ENCODE measurements at places on chromosomes 5 and 9.

DNA sequence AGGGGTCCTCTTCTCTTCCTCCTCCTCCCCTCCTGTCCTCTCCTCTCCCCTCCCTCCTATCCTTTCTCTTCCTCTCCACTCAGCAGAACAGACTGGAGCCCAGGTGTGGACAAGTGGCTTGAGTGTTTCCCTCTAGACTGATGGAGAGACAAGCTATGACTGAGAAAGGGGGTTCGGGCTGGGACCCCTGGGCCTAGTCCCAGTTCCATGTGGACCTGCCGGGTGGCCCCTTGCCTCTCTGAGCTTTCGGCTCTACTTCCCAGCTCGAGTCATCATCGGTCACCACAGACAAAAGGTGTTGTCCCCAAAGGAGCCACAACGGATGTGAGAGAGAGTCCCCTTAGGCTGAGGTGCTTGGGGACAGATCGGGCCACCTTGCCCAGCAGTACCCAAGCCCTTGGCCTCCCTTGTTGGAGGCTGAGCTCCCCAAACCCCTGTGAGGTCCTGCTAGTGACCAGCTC is 3.4 kb upstream of the RXRA start:
- no peak for DNase-seq

- DNase-seq: no peak
Measured at GRCh38 chr9:77523891-77524290, 124.2 kb downstream of the GNA14 start.

- no peak for DNase-seq
Measured at GRCh38 chr5:50675385-50675784, 8.9 kb downstream of the PARP8 start.

DNA sequence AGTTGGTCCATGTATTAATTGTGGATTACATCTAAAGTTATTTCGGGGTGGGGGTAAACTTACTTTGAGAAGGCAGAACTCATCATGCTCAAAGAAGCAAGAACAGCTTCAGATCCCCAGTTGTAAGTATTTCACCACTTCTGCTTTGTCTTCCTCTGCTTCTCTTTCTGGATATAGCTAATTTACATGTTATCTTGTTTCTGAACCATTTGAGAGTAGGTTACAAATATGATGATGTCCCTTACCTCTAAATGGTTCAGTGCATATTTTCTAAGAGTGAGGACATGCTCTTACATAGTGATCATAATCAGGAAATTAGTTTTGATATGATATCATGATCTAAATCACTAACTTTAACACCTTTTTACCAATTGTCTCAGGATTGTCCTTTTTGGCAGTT is 11.9 kb downstream of the TRIO start:
- no peak for DNase-seq

DNA sequence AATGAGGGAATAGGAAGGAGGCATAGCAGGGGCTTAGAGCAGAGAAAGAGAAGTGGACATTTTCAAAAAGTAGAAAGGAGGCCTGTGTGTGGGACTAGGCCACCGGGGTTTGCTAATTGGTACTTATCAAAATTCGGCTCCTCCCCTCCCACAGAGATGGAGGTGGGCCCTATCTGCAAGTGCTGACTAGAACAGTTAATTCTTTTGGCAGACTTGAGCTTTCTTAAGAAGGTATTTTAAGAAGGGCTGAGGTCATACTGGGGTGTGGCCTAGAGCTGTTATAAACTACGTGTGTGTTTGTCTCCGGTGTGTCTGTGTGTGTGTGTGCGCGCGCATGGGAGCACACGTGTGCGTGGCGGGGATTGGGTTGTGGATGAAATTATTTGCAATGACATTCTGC is 1086.5 kb downstream of the EFNA5 start:
- DNase-seq: no peak

DNA sequence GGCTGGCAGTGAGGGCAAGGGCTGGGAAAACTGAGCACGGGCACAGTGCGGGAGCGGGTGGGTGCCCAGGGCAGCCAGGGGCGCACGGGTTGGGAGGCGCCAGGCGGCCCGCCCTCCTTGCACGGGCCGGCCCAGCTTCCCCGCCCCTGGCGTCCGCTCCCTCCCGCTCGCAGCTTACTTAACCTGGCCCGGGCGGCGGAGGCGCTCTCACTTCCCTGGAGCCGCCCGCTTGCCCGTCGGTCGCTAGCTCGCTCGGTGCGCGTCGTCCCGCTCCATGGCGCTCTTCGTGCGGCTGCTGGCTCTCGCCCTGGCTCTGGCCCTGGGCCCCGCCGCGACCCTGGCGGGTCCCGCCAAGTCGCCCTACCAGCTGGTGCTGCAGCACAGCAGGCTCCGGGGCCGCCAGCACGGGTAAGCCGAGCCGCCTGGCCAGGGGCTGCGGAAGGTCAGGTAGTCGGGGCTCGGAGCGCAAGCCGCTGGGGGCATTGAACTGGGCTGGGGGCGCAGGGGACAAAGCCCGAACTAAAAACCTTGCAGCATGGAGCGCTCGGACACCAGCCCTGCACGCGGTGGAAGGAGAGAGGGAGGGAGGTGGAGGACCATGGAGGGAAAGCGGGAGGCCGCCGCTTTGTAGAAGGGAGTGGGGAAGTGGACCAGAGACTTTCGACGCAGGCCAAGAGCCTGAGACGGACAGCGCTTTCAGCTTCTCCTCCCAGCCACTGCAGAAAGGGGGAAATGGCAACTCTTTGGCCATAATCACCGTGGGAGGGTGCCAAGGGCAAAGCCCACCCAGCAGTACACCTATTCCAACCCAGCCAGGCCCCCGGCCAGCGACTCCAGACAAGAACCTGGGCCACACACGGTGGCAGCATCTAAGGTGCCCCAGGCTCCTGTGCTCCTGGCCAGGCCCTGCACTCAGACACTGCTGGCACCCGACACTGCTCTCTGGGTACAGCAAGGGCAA is at the start of gene TGFBI:
TSS of gene TGFBI (plus strand) at position 207 of the 961 bp plus-strand sequence. CDS start at position 275, 68 bp downstream.
- peak; percentile 95 for DNase-seq

- no peak for DNase-seq
Measured at GRCh38 chr5:56729488-56729887, 85.9 kb upstream of the MAP3K1 start.

DNA sequence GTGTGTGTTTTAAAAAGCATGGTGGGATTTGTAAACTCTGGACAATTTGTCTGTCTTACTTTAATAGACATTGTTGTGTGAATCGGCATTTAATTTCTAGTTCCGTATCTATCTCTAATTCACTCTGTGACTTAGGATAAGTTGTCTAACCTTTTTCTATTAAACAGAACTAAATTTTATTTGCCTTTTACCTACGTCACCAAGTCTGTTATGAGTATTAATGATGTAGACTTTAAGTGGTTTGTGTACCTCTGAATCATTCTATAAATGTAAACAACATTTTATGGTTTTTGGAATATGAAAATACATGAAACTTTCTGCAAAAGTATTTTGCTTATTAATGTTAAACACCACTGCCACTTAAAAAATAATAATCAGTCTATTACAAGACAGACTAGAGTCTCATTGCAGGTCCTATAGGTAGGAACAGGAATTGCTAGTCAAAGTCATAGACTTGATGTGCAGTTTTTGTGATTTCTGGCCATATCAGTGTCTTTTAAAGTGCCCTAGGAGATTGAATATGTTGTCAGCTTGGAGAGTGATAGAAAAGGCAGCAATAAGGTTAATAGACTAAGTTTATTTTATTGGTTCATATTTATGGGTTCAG is 5.6 kb downstream of the RBM27 start:
- DNase-seq: no peak

DNA sequence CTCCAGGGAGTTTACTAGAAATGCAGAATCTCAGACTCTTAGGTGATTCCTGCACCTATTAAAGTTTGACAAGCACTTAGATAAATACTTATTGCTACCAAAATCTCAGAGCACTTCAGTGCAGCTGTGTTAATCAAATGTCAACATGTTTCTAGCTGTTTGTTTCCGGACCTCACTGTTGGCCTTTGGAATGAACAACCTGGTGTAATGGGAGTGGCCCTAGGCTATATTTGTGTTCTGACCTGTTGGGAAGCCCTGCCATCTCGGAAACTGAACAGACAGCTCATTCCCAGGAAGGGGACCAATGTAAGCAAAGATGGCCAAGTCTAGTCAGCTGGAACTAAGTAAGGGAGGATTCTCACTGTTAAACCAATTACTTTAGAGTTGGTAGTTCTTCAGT is 145.0 kb upstream of the SLC28A3 start:
- no peak for DNase-seq

DNA sequence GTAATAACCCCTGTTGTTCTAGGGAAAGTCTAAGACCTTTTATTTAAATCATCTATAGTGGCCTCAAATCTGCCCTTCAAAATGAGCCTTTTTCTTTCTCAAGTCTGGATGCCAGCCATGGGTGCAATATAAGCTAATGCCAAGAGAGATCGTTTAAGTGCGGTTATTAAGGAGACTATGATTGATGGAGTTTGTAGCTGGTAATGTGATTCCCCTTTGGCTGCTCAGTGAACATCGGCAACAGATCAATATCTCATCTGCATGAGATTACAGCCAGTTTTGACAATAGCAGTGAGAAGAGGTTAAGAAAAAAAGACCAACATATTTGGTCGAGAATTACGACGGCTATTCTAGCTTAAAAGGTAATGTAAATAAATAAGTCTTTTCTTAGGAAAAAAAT is 1049.4 kb upstream of the NUDT12 start:
- DNase-seq: no peak

DNA sequence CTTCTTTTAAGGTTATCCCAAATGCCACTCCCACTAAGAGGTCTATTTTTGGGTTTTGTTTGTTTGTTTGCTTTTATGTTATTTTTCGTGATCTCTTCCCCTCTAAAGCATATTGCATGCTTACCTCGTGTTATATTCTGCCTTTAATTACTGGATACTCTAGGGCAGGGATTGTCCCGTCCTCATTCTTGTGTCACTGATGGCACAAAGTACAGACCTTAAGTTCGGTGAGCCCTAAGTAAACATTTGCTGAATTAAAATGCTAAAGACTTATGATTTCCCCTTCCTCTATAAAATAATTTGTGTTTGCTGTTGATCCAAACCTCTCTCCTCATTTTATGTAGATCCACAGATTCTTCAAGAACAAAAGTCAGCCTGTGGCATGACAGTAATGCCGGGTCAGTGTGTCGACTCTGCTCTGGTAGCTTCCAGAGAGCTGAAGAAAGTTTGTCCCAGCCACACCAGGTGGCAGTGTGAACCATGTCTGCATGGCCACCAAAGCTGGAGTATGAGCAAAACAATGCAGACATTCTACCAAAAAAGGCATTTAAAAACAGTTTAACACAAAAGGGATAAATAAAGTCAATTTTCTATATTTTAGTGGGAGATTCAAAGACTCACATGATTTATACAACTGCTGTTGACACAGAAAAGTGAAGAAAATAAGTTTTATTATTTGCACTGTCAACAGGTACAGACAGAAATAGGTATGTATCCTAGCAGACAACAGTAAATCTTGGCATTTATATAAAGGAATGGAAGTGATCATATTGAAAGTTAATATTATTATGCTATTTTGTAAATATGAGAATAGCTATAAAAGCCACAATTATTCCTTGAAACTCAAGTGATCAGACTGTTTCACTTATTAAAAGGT is 17.9 kb upstream of the POC5 start:
- DNase-seq: peak; percentile 22

- DNase-seq: no peak
Measured at GRCh38 chr9:125746774-125747052, 460 bp upstream of the PBX3 start.

- DNase-seq: no peak
Measured at GRCh38 chr9:121824651-121825030, 173.2 kb downstream of the DAB2IP start.

DNA sequence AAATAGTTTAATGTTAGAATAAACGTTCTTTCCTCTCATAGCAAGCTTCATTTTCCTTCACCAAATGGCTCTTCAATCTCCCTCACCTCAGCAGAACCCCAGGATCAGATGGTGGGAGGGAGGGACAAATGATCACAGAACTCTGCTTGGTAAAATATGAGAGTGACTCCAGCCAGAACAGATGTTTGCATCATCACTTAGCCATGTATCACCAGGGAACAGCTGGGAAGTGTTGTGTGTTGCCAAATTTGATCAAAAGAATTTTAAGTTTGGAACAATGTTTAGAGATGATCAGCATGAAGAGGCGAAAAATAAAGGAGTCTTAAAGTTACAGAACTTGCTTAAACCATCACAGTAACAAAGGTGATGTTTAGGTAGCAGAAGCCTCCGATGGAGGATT is 115.7 kb downstream of the FRMD3 start:
- DNase-seq: no peak

DNA sequence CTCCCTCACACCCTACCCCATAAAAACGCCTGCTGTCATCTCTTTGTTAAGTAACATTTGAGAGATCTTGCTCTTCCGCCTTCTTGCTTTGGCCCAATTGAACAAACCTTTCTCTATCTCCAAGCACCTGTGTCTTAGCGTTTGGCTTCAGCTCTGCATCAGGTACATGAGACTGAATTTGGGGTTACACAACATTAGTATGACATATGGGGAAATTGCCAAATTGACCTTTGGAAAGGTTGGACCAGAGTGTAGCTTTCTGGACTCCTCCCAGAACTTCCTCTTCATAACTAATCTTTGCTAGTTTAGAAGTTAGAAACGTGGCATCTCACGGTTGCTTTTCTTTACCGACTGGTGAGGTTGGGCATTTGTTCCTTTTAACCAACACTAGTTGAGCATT is 3.5 kb upstream of the EXOSC3 start:
- no peak for DNase-seq

DNA sequence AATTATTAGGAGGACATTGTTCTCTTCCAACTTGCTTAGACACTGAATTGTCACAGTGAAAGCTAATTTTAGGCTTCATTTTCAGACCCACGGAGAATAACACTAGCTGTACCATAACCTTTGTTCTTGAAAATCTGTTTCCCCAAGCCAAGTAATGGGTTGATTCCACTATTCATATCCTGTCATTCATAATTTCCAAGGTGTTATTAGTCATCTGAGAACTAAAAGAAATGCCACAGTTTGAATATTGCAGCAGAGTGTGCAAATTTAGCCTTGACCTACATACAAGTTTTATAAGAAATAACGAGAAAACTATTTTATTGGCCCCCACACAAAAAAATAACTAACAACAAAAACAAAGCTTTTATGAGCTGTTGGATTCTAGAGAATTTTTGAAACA is 148.5 kb upstream of the TYRP1 start:
- DNase-seq: no peak

- no peak for DNase-seq
Measured at GRCh38 chr9:137875846-137876245, 1.7 kb upstream of the CACNA1B start.

DNA sequence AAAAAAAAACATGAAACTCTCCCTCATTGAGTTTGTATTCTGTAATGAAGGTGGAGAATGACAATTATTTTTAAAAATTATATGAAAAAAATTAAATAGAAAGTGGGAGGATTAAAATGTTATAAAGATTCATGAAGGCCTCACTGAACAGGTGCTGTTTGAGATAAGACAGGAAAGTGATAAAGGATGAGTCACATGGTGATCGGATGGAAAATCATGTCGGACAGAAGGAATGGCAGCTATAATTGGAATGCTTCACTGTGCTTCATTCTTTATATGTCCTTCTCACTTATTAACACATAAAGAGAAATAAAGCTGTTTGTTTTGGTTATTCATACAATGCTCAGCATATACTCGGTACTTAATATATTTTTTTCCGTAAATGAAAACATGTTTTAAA is 464.5 kb upstream of the RGMB start:
- DNase-seq: no peak

- DNase-seq: no peak
Measured at GRCh38 chr9:16964228-16964627, 93.8 kb upstream of the BNC2 start.
